ENCODE measurements at places on chromosomes 7 and 10. TPM values are rescaled to one million over a fixed set of nuclear protein-coding genes. Genes with fewer than 3 reads are reported as not detected.

YWHAG gene
- 94.2 TPM for total RNA-seq

LMOD2 gene
- not detected for total RNA-seq

SNCG gene
- total RNA-seq, result 41.3 TPM

SMIM30 gene
- total RNA-seq, result 42.9 TPM

VSTM4 gene
- 8.5 TPM for total RNA-seq

TMEM225B gene
- total RNA-seq, result 2.6 TPM

Measured in kidney (tissue), 22 donors.